ENCODE measurements at places on chromosomes 5 and 9.

GRCh38 chr5:68679041-68679440, 414.8 kb upstream of the SLC30A5 start:
- DNase-seq, result no peak

DNA sequence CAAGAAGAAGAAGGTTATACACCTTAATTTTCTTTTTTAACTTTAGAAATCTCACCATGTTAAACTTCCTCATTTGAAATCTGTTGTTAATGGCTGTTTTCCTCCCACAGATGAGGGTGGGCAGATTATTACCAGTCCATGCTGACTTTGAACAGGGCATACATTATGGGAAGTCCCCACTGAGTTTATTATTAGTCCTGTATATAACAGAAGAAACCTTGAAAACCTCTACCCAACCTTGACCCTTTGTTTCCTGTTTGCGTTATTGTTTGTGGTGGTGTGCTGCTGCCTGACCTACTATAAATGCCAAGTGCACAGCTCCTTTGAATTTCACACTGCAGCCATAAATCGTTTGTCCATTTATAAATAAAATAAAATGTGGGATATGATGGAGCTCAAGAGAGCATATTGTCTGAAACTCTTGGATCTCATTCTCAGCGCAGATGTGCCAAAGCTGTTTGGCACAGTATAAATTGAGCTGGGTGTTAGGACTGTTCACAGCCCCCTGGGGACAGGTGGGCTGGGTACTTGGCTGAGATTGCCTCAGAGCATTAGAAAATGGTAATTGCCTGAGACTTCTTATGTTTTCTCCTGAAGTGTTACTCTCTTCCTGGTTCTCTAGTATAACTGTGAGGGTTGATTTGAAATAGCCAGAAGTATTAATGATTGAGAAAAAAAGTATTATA, 139.6 kb downstream of the SPATA31D1 start:
- no peak for DNase-seq

DNA sequence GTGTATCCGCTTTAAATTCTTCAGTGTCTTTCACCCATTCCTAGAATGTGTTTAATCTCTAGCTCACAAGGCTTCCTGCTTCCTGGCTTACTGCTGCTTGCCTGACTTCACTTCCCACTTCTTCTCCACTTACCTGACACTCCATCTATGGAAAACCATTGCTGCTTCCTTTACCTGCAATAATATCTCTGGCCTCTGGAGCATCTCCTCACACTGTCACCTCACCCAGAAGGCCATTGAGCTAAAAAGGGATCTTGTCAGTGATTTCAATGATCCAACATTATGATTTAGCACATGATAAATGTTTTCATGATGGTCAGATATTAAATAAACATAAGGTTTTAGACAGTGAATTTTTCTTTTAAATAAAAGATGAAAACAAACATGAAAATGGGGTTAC, 281.1 kb downstream of the MRPS30 start:
- DNase-seq, result no peak

DNA sequence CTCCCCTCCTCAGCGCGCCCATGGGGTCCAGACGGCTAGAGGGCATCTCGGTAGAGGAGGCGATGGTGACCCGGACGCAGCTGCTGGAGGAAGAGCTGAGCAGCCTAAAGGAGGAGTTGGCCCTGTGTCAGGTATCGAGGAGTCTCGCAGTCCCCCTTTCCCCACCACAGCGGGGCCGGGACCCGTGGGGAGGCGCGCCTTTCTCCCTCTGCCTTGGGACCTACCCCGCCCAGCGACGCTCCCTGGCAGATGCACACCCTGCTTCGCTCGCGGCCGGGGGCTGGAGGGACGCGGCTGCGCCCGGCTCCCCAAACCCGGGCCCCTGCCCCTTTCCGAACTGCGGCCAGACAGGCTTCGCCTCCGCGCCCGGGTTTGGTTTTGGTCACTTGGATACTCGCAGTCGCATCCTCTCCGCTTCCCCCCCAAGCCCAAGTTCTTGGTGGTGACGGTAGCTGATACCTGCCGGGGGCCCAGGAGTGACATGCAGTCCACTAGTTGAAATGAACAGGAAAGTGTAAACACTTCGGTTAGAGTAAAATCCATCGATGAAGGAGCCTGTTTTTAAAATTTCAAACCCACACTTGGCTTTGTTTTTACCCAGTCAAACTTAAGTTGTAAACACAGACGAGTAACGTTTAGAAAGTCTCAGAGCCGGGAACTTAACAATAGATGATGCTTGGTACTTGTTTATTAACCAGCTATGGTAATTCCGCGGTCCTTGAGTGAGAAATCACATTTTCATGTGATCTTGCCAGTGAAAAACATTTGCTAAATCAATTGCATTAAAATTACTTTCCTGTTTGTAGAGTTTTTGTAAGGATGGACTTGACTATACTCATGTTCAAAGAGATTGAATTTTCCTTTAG, 688 bp downstream of the CNTLN start:
- peak; percentile 23 for DNase-seq

DNA sequence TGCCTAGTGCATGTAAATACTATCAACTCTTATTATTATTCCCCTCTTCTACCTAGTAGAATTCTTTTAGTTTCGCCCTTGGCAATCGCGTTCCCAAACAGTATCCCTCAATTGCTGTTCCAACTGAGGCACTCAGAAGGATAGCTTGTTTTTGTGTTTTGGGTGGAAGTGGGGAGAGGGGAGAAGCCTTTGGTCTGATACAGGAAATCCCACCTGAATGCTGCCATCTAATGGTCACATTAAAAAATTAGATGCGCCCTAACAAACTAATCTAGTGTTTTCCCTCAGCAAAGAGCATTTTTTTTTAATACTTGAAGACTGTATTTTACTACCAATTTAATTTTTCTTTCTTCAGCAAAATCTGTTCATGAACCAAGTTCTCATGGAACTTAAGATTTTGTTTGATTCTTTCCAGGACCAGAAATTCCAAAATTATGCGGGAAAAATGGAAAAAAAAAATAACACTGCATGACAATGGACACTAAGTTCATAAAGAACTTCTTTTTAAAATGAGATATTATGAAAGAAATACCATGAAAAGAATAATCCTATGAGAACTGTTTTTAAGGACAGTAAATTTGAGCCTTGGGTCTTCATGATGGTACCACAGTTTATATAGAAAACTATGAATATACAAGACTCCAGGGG, 22.2 kb upstream of the GLDC start:
- no peak for DNase-seq

GRCh38 chr5:67547682-67548081, 351.1 kb upstream of the CD180 start:
- DNase-seq, result no peak

DNA sequence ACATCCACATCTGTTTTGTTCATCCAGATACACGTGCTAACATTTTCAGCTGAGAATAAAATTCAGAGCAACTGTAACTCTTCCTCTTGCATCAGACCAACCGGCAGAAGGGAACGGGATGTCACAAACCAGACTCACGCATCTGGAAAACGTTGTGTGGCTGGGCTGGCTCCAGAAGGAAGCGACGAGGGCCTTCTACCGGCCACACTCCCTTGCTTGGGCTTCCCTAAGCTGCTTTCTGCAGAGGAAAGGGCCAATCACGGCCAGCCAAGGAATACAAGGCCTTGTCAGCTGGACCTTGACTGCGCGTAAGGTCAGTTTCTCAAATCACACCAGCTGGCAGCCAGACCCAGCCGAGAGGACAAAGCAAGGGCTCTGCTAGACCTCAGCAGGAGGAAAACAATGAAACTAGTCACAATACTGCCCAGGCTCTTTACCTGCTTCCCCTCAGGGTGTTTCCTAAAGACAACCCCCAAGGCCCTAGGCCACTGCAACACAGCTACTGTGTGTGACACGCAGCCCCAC, 106.1 kb downstream of the THBS4 start:
- no peak for DNase-seq

- DNase-seq, result no peak
Observed at GRCh38 chr9:124139001-124139400, 118.7 kb upstream of the NEK6 start.

DNA sequence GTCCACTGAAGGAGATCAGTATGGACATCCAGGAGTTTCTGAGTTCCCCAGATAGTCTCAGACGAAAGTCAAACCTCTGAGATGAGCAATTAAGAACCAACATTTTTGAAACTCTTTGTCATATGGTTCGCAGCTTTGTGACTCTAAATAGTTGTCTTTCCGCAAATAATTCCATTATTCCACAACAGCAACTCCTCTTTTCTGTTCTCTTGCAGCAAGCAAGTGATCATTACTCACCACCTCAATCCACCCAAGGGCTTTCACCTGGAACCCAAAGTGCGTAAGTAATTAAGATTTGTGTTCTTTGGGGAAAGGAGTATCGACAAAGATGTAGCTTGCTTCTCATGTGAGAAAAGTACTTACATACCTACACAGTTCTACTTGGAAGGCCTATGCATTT, 15.6 kb downstream of the MTX3 start:
- no peak for DNase-seq

GRCh38 chr5:151182976-151183375, 25.4 kb upstream of the ANXA6 start:
- no peak for DNase-seq

DNA sequence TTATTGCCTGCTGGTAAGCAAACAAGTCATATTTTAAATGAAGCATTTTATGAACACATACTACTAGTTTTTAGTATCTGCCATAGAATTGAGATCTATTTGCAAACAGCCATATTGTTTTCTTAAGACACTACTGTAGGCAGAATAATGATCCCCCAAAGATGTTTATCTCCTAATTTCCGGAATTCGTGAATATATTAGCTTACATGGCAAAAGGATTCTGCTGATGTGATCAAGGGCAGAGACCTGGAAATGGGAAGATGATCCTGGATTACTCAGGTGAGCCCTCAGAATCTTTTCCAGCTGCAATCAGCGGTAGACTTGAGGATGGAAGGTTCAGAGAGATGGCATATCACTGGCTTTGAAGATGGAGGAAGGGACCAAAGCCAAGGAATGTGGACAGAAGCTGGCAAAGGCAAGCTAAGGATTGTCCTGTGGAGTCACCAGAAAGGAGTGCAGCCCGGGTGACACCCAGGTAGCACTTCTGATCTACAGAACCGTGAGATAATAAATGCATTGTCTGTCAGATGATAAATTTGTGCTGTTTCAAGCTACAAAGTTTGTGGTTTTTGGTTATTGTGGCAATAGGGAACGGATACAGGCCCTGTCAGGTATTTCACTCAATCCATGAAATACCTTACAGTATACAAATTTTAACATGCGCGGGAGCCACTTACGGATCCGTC, 1.0 kb upstream of the ERCC6L2 start:
- no peak for DNase-seq

- no peak for DNase-seq
Observed at GRCh38 chr9:118563677-118564076, 805.6 kb downstream of the BRINP1 start.

GRCh38 chr5:67802766-67803165, 412.8 kb upstream of the PIK3R1 start:
- no peak for DNase-seq

DNA sequence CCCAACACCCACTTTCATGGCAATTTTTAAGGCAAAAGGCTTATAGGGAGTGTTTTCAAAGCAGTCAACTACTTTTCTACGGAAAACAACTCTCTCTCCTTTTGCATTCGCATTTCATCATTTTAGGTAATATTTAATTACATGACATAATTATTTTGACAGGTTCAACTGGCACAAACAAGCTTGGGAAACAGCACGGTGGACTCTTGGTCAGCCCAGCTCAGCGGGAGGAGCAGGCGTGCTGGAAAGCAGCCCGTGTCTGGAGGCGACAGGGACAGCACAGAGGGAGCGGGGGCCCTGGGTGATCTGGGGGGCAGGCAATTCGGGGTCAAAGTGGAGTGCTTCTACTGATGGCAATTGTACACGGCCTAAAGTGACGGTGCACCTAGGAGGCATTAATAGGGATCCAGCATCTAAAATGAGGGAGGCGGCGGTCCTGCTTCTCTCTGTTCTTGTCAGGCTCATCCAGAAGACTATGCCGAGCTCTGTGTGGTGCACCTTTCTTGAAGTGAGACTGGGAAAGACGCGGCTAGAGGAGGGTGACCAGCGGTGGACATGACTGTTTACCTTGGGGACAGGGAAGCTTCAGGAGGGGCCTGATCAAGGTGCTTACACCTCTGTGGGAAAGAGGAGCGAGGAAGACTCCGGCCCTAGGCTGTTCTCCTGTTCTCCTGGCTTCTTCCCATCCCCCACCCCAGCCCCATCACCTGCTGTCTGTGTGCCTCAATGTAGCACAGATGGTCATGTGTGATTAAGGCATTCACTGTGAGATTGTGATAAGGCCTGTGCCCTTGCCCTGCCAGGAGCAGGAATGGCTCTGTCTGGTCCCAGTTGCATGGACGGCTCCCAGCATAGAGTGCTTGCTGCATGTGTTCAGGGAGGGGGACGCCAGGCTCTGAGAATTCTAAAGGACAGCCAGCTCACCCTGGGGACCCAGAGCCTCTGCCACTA, 3.4 kb downstream of the MYMK start:
- DNase-seq, result no peak

- DNase-seq, result no peak
Observed at GRCh38 chr5:108459769-108460168, 77.9 kb upstream of the FBXL17 start.

All from GM12892 (cell line).